ENCODE measurements at places on chromosomes 1 and 21. TPM values are rescaled to one million over a fixed set of nuclear protein-coding genes. Genes with fewer than 3 reads are reported as not detected.
A peak's percentile ranks its signal among the peaks of the same experiment; 100 is the strongest.

DNA sequence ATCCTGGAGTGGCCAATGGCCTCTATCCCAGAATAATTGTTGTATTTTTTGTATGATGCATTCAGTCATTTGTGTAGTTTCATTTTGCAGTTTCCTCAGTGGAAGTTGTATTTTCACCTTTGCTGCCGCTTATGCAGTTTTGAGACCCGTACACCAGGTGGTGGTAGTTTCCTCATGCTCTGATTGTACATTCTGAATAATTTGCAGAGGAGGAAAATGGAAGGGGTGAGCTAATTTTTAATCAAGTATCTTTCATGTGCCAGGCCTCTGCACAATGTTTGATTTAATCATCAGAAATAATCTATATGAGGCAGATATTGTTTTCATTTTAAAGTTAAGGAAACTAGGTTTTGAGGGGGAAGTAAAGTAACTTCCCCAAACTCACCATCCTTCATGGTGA lies 29.5 kb downstream of the HLX start:
- H3K4me1 ChIP-seq: no peaks in the 10 kb centered on the region
- no peak for DNase-seq
- H3K36me3 ChIP-seq: no peaks in the 10 kb centered on the region
- no peak overlapping the region for H3K4me3 ChIP-seq
- no peak overlapping the region for H3K27ac ChIP-seq

The SRGAP2C gene
- total RNA-seq: 7.8 TPM

DNA sequence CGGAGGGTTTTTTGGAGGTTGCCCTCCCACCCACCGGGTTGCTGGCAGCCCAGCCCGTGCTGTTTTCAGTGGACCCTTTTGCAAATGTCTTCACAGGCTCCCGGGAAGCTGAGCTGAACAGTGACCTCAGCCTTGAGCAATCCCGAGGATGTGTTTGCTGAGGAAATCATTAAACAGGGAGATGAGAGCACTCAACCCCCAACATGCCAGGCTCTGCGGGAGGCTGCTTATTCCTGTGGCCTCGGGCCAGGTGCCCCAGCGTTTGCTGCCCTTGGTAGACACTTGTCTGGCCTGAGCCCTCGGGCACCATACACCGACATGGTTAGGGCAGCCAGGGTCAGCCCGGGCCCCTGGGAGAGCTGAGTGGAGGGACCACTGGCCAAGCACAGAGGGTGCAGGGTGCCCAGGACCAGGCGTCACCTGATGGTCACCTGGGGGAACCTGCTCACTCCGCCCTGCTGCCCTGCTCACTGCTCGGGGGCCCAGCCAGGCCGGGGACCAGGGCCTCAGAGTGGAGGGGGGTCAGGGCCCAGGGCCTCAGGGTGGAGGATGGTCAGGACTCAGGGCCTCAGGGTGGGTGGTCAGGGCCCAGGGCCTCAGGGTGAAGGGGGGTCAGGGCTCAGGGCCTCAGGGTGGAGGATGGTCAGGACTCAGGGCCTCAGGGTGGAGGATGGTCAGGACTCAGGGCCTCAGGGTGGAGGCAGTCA lies 42.5 kb upstream of the POFUT2 start:
- H3K36me3 ChIP-seq: no peaks in the 10 kb centered on the region
- peak overlapping the region; percentile 85 for H3K27ac ChIP-seq
- peak; percentile 95 for DNase-seq
- no peak overlapping the region for H3K4me3 ChIP-seq
- no peaks in the 10 kb centered on the region for H3K27me3 ChIP-seq
- peaks cover 44% of the 10 kb centered on the region for H3K4me1 ChIP-seq

DNA sequence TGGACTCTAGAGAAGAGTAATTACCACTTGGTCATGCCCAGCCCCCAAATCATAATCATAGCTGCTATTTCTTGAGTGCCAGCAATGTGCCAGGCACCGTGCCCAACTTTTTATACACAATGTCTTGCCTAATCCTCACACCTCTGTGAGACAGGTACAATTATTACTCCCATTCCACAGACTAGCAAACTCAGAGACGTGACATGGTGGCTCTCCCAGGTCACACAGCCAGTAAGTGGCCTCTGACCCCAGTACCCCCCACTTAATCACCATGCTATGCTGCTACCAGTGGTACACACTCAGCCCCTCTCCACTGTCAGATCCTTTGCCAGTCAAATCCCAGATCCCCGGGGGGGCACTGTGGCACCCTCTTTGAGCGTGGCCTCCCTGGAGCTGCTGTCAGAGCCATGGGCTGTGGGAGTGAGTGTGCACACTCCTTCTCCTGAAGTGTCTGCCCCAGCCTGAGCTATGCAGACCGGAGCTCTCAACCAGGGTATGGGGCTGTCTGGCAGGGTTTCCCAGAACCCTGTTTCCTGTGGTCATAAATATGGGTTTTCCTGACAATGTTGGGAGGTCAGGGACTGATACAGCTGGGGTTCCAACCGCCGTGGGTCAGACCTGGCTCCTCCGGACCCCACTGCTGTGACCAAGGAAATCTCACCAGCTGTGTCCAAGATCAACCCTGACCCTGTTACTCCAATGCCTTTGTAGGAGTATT lies 51.8 kb downstream of the LACTBL1 start:
- no peaks in the 10 kb centered on the region for H3K27me3 ChIP-seq
- no peaks in the 10 kb centered on the region for H3K4me1 ChIP-seq
- H3K27ac ChIP-seq: no peak overlapping the region
- H3K36me3 ChIP-seq: no peaks in the 10 kb centered on the region
- no peak for DNase-seq

- no peak overlapping the region for H3K4me3 ChIP-seq
- no peak for DNase-seq
- no peaks in the 10 kb centered on the region for H3K36me3 ChIP-seq
These were observed 35.2 kb upstream of the LRP8 start for GRCh38 chr1:53362851-53363642.

- peaks cover 62% of the 10 kb centered on the region for H3K4me1 ChIP-seq
- DNase-seq: no peak
- H3K36me3 ChIP-seq: peaks cover 12% of the 10 kb centered on the region
- H3K27me3 ChIP-seq: no peaks in the 10 kb centered on the region
- H3K4me3 ChIP-seq: no peak overlapping the region
These were observed 4.0 kb upstream of the GJC2 start for GRCh38 chr1:228145463-228146416.

DNA sequence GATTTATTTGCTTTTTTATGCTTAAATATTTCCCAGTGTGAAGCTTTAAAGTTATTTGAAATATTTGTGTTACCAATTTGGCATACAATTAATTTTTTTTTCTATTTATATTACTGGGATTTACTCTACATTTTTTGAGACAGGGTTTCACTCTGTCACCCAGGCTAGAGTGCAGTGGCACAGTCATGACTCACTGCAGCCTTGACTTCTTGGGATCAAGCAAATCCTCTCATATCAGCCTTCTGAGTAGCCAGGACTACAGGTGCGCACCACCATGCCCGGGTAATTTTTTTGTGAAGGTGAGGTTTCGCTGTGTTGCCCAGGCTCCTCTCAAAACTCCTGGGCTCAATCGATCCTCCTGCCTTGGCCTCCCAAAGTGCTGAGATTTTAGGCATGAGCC lies 39.5 kb downstream of the BACH1 start:
- H3K4me1 ChIP-seq: peaks cover 18% of the 10 kb centered on the region
- H3K4me3 ChIP-seq: no peak overlapping the region
- H3K27ac ChIP-seq: no peak overlapping the region
- no peaks in the 10 kb centered on the region for H3K36me3 ChIP-seq

DNA sequence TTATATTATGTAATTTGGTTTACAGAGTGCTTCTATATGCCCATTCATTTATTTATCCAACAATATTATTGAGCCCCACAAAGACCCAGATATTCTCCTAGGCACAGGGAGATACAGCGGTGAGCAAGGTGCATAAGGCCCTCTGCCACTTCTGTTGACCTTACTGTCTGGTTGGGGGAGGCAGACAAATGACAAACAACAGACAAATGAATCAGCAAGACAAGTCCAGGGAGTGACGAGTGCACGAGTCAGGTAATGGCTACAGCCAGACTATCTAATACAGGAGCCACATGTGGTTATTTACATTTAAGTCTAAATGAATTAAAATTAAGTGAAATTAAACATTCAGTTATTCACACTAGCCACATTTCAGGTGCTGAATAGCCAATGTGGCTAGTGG lies 22.0 kb upstream of the BCAR3 start:
- H3K4me3 ChIP-seq: no peak overlapping the region
- H3K4me1 ChIP-seq: peaks cover 38% of the 10 kb centered on the region
- no peak for DNase-seq
- no peaks in the 10 kb centered on the region for H3K36me3 ChIP-seq
- H3K27ac ChIP-seq: no peak overlapping the region

The NOS1AP gene
- 0.40 TPM for total RNA-seq

The PYHIN1 gene
- total RNA-seq: 1.3 TPM

DNA sequence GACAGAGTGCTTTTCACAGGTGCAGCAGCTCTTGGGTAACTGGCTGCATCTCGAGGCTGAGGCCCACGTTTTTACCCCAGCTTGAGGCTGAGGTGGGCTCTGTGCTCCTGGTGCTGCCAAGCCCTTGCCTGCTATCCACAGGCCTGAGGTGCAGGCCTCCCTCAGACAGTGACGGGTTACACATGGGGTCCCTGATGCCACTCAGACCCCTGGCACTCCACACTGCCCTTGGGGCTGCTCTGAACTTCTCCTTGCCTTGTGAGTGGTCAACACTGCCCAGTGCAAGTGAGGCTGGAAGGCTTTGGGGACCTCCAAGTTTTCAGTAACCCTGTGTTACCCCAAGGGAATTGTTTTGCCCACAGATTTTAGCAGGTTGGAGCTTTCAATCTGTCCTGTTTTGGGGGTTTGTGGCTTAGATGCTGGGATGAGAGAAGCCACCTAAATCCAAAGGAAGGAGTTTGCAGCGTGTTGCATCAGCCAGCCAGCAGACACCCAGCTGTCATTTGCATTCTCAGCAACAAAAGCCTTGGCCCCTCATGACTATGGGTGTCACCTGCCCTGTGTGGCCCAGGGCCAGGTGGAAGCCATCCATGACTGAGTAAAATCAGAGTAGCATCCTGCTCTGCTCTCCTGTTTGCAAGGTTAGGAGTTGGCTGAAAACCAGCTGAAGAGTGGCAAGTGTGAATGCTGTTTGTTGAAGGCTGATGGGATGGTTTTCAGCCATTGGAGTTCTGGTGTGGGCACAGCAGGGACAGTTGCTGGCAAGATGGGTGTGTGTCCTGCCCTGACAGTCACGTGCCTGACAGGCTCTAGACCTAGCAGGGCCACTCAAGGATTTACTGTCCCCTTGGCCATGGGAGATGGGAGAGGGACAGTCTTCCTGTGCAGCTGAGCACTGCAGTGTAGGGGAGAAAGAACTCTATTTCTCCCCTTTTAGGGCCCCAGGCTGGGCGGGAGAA lies 3.2 kb downstream of the RNF187 start:
- no peak overlapping the region for H3K4me3 ChIP-seq
- H3K36me3 ChIP-seq: peaks cover 27% of the 10 kb centered on the region
- no peaks in the 10 kb centered on the region for H3K27me3 ChIP-seq
- DNase-seq: peak; percentile 81

DNA sequence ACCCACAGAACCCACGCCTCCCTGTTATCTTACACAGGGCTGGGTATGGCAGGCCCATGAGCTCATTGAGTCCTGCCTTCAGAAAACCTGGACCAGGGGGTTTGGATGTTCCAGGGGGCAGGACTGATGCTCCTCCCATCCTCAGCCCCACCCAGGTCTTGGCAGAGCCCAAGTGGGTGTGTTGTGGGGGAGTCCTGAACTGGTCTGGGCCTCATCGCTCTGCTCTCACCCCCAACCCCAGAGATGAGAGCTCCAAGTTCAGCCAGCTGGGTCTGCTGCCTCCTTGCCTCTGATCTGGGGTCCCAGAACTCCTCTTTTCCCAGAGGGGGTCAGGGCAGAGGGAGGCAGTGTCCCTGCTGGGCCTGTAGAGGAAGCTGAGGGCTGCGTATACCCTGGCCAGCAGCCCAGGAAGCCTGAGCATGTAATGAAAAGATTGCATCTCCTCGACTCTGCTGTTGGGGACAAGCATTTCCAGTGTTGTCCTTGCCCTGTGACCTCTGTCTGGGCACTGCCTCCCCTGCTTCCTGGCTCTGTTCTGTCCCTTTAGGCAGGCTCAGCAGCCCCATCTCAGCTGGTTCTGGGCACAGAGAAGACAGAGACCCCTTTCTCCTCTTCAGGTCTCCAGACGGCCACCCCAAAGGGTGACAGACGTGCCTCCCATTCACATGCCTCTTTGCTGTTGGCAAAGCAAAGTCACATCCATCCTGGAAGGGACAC lies 54.7 kb upstream of the EPS8L3 start:
- H3K27ac ChIP-seq: no peak overlapping the region
- H3K4me3 ChIP-seq: no peak overlapping the region
- no peaks in the 10 kb centered on the region for H3K27me3 ChIP-seq
- DNase-seq: no peak
- peaks cover 18% of the 10 kb centered on the region for H3K4me1 ChIP-seq
- no peaks in the 10 kb centered on the region for H3K36me3 ChIP-seq

The SYPL2 gene
- 12.4 TPM for total RNA-seq

The PAQR7 gene
- 2.5 TPM for total RNA-seq

GRCh38 chr21:38036016-38036415 lies 119.8 kb upstream of the KCNJ6 start:
- peaks cover 3% of the 10 kb centered on the region for H3K27me3 ChIP-seq
- no peaks in the 10 kb centered on the region for H3K4me1 ChIP-seq
- no peak for DNase-seq
- H3K36me3 ChIP-seq: no peaks in the 10 kb centered on the region
- H3K27ac ChIP-seq: no peak overlapping the region

The PHF13 gene
- total RNA-seq: 9.8 TPM

The THEMIS2 gene
- total RNA-seq: 36.0 TPM

The SNRPE gene
- 31.8 TPM for total RNA-seq

DNA sequence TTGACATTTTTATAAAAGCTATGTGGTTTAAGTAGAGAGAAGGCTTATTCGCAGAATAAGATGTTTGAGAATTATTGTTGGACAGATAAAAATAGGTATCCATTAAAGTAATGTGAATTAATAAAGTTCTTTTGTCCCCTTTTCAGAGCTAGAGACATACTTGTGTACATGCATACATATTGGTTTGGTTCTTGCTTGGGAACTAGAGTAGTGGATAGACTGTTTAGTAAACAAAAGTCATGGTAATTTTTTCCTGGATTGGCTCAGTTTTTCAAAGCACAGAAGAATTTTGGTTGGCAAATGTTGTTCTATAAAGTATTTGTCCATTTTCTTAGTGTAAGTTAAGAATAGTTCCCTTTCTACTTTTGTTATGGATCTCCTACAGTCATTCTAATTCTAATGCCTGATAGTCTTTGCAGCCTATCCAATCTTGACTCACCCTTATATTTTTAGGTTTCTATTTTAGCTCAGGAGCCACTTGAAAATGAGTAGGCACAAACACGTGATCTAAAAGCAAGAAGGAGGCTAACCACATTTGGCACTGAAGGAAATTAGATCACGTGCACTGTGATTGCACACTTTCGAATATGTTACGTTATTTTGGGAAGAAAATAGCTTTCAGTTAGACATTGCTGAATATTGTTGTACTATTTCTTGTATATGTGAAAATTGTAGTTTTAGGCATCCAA lies 47.0 kb downstream of the RABGAP1L start:
- DNase-seq: no peak
- H3K27me3 ChIP-seq: no peaks in the 10 kb centered on the region
- no peaks in the 10 kb centered on the region for H3K36me3 ChIP-seq
